Astrocyte (in vitro differentiated cells and primary cell): ENCODE measurements at places on chromosomes 1 and 21. TPM values are rescaled to one million over a fixed set of nuclear protein-coding genes. Genes with fewer than 3 reads are reported as not detected.
A peak's percentile ranks its signal among the peaks of the same experiment; 100 is the strongest.

- H3K27ac ChIP-seq, result no peak overlapping the region
- no peak overlapping the region for H3K4me3 ChIP-seq
- DNase-seq, result peak; percentile 24
Measured at GRCh38 chr1:170910273-170910672, 25.1 kb upstream of the MROH9 start.

- no peak overlapping the region for H3K4me3 ChIP-seq
- DNase-seq, result no peak
- H3K36me3 ChIP-seq, result no peaks in the 10 kb centered on the region
- no peaks in the 10 kb centered on the region for H3K27me3 ChIP-seq
- H3K27ac ChIP-seq, result no peak overlapping the region
Measured at GRCh38 chr1:219266524-219266923, 92.8 kb downstream of the LYPLAL1 start.

DNA sequence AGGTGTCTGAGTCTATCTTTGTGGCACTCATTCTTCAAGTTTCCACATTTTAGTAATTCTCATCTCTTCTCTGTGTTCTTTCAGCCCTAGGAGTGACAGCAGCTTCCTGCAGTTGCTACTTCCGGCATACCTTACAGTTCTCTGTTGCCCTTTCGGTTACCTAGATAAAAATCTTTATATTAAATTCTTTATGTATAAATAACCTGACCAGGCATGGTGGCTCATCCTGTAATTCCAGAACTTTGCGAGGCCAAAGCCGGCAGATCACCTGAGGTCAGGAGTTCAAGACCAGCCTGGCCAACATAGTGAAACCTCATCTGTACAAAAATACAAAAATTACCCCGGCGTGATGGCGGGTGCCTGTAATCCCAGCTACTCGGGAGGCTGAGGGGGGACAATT, 62.9 kb downstream of the CDKN2C start:
- no peaks in the 10 kb centered on the region for H3K4me1 ChIP-seq
- H3K27ac ChIP-seq, result no peak overlapping the region
- peaks cover 4% of the 10 kb centered on the region for H3K27me3 ChIP-seq
- no peak for DNase-seq

Gene PRDM16
- 0.43 and 1.5 TPM in 2 replicates for total RNA-seq

DNA sequence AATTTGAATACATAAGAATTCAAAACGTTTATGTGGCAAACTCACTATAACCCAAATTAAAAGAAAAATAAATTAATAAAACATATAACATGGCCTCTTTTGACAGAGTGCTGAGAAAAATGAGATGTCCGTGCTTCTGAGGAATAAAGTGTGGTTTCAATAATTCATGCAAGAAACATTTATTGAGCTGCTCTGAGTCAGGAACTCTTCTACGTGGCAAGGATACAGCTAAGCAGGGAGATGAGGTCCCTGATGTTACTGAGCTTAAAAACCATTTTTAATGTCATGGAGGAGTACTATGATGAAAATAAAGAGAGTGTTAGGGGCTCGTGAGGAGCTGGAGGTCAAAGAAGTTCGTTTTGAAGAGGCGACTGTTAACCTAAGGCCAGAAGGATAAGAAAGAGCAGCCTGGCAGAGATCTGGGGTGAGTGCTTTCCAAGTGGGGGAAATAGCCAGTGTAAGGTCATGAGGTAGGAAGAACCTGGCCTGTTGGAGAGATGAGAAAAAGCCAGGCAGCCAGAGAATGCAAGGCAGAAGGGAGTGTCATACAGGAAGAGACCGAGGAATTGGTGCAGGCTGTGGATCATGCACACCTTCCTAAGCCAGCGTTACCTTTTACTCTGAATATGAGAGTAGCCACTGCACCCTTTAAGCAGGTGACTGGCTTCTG, 182.2 kb upstream of the DUSP10 start:
- DNase-seq, result peak; percentile 22
- H3K27me3 ChIP-seq, result no peaks in the 10 kb centered on the region
- no peak overlapping the region for H3K4me3 ChIP-seq
- H3K36me3 ChIP-seq, result no peaks in the 10 kb centered on the region
- no peak overlapping the region for H3K27ac ChIP-seq
- no peaks in the 10 kb centered on the region for H3K4me1 ChIP-seq

DNA sequence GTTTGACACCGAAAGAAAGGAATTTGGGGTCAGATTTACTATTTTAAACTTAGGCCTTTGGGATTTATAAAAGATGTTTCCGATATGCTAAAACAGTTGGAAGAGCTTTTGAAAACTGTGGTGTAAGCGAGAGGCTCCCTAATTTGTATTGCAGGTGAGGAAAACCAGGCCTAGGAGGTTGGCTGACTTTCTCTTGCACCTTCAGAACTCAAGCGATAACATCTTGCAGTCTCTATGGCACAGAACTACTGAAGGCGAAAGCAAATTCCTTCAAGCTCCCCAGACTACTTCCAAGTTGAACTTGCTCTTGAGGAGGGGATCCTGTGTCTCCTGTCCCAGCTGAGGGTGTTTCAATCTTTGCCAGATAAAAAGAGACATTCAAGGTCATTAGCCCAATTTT, 685.7 kb downstream of the ADGRL2 start:
- H3K4me3 ChIP-seq, result no peak overlapping the region
- no peak for DNase-seq
- H3K36me3 ChIP-seq, result no peaks in the 10 kb centered on the region
- H3K27ac ChIP-seq, result no peak overlapping the region

Gene LCE1F
- not detected in 2 replicates for total RNA-seq

GRCh38 chr1:53526451-53527101, 67.4 kb downstream of the DMRTB1 start:
- no peak overlapping the region for H3K4me3 ChIP-seq
- no peak overlapping the region for H3K27ac ChIP-seq
- H3K27me3 ChIP-seq, result no peaks in the 10 kb centered on the region

GRCh38 chr1:222018041-222018440, 276.2 kb upstream of the DUSP10 start:
- no peak overlapping the region for H3K27ac ChIP-seq
- H3K27me3 ChIP-seq, result no peaks in the 10 kb centered on the region
- H3K36me3 ChIP-seq, result no peaks in the 10 kb centered on the region
- H3K4me3 ChIP-seq, result no peak overlapping the region

- H3K36me3 ChIP-seq, result no peaks in the 10 kb centered on the region
- DNase-seq, result no peak
Measured at GRCh38 chr1:165492845-165493373, 48.0 kb upstream of the RXRG start.

DNA sequence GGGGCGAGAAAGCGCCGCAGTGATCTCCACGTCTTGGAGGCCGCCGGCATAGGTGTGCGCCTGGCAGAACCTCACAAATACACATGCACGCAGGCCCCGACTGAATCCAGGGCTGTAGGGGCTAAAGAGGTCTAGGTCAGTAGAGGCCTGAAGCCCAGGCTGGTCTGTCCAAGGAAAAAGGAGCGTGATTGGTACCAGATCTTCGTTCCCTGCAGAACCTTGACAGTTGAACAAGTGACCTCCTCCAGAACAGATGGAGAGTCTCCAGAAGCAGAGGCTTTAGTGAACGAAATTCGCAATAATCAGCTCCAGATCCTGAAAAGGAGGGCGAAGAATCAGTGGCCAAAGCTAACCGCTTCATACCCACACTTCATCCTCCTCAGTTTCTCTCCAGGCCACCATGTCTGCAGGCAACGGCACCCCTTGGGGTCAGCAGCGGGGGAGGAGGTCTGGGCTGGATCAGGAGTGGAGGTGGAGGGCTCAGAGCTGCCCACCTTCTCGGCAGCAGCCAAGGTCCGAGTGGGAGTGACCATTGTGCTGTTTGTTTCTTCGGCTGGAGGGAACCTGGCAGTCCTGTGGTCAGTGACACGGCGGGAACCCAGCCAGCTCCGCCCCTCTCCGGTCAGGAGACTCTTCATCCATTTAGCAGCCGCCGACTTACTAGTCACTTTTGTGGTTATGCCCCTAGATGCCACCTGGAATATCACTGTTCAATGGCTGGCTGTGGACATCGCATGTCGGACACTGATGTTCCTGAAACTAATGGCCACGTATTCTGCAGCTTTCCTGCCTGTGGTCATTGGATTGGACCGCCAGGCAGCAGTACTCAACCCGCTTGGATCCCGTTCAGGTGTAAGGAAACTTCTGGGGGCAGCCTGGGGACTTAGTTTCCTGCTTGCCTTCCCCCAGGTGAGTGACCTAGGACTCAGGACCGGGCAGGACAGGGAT, 749 bp upstream of the PEX11B start:
- peaks cover 8% of the 10 kb centered on the region for H3K36me3 ChIP-seq
- peak; percentile 54 for DNase-seq
- peak overlapping the region; percentile 92 for H3K4me3 ChIP-seq
- H3K27ac ChIP-seq, result peak overlapping the region; percentile 90

- no peak overlapping the region for H3K4me3 ChIP-seq
- no peak overlapping the region for H3K27ac ChIP-seq
- no peaks in the 10 kb centered on the region for H3K27me3 ChIP-seq
Measured at GRCh38 chr21:42569732-42570301, 56.2 kb downstream of the SLC37A1 start.

Gene KRTCAP2
- 161 TPM in 2 replicates for total RNA-seq

DNA sequence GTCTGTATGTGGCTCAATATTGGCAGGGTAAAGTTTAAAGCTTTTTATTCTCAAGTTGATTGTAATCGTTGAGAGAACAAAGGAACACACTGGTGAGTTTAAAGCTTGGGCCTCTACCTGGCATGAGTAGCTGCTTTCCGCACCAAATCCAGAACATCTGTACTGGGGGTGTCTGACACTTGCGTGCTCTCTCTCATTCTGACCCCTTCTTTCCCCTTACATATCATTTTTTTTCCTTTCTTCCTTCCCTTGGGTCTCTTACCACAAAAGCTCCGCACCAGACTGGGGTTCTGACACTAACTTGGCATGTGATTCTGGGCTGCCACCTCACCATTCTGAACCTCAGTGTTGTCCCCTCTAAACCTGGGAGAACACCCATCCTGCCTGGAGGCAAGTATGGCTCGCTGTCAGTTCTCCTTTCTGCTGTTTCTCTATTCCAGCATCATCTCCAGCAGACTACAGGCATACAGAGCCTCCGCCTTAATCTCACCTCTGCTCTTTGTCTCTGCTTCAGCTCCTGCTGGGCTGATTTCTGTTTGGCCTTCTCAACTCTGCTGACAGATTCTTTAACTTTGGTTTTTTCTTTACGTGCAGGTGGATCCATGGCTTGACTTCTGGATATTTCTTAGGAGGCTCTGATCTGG, 859 bp upstream of the ERMAP start:
- H3K4me3 ChIP-seq, result peak overlapping the region; percentile 70
- H3K27ac ChIP-seq, result peak overlapping the region; percentile 53
- peaks cover 16% of the 10 kb centered on the region for H3K4me1 ChIP-seq
- H3K27me3 ChIP-seq, result no peaks in the 10 kb centered on the region

DNA sequence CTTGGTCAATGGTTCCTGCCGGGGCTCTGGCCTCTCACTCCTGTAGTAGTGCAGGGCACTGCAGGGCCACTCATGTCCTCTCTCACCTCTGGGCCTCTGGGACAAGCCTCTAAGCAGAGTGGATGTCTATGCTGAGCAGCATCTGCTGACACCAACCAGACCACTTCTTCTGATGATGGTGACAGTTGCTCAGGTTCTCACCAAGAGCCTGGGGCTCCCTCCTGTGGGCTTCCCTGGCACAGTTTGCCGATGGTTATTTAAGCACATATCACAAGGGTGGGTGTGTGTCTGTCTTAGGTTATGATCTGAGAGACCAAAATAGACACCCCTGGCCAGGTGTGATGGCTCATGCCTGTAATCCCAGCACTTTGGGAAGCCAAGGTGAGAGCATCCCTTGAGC, 17.4 kb upstream of the GPR137B start:
- no peaks in the 10 kb centered on the region for H3K36me3 ChIP-seq
- no peak overlapping the region for H3K4me3 ChIP-seq
- no peaks in the 10 kb centered on the region for H3K27me3 ChIP-seq
- H3K4me1 ChIP-seq, result no peaks in the 10 kb centered on the region
- H3K27ac ChIP-seq, result no peak overlapping the region

GRCh38 chr1:171654201-171654941, 1.9 kb upstream of the MYOC start:
- peak; percentile 65 for DNase-seq
- no peak overlapping the region for H3K4me3 ChIP-seq
- no peak overlapping the region for H3K27ac ChIP-seq
- H3K36me3 ChIP-seq, result no peaks in the 10 kb centered on the region

Gene CAPN8
- not detected in 2 replicates for total RNA-seq

DNA sequence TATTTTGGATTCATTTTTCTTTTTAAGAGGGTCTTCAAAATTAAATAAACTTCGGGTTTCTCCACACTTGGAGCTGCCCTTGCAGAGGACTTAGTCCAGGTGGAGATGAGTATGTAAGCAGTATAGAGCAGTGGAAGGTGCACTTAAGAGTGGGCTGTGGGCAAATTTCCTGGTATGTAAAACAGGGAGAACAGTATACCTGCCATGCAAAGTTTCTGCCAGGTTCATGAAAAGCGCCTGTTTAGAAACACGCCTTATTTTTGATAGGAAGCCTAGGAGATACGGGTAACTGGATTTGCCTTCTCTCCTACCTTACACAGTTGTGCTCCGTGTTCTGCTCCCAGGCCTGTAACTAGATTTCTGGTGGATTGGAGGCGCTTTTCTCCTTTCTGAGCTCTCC, 1.2 kb downstream of the KDM4A start:
- H3K27me3 ChIP-seq, result no peaks in the 10 kb centered on the region
- H3K27ac ChIP-seq, result no peak overlapping the region
- H3K4me1 ChIP-seq, result peaks cover 18% of the 10 kb centered on the region
- H3K36me3 ChIP-seq, result peaks cover 22% of the 10 kb centered on the region
- DNase-seq, result no peak

GRCh38 chr21:29299916-29300806, 1.4 kb downstream of the BACH1 start:
- peak overlapping the region; percentile 96 for H3K4me3 ChIP-seq
- peaks cover 28% of the 10 kb centered on the region for H3K4me1 ChIP-seq
- peak overlapping the region; percentile 98 for H3K27ac ChIP-seq
- DNase-seq, result peak; percentile 98

- peaks cover 7% of the 10 kb centered on the region for H3K27me3 ChIP-seq
- H3K36me3 ChIP-seq, result no peaks in the 10 kb centered on the region
- no peak overlapping the region for H3K4me3 ChIP-seq
- H3K4me1 ChIP-seq, result peaks cover 5% of the 10 kb centered on the region
- peak; percentile 30 for DNase-seq
Measured at GRCh38 chr1:167442142-167442848, 76.0 kb downstream of the CD247 start.

DNA sequence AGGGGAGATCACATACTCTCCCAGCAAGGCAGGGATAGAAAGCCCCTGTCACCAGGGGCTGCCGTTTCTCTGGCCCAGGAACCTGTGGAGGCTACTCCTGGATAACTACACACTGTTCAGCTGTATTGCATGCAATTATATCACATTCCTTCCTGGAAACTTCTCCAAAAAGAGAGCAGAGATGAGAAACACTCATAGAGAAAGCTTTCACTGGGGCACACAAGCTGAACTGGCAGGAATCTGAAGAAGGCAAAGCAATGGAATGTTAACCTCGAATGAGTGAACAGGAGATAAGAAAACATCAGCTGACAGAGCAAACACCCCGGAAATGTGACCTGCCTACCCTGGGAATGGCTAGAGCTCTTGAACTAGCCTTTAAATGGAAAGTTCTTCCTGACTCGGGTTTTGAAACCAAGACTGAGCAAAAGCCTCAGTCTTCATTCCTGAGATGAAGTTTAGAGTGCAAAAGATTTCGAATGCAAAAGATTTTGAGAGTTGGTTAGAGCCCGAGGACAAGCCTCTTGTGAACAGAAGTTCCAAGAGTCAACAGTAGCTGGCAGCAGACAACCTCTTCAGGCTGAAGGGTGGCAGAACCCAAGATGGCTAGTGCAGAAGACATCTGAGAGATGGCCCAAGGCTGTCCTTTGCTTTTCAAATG, 32.3 kb downstream of the CCN1 start:
- DNase-seq, result peak; percentile 97
- H3K27ac ChIP-seq, result peak overlapping the region; percentile 98
- peak overlapping the region; percentile 4 for H3K4me3 ChIP-seq
- H3K4me1 ChIP-seq, result peaks cover 50% of the 10 kb centered on the region
- no peaks in the 10 kb centered on the region for H3K36me3 ChIP-seq
- no peaks in the 10 kb centered on the region for H3K27me3 ChIP-seq

Gene SV2A
- total RNA-seq, result 6.4 and 6.8 TPM in 2 replicates
